ENCODE measurements at places on chromosomes 6 and 20.

- no peak for DNase-seq
Measured at GRCh38 chr6:134381959-134382358, 64.0 kb upstream of the SGK1 start.

DNA sequence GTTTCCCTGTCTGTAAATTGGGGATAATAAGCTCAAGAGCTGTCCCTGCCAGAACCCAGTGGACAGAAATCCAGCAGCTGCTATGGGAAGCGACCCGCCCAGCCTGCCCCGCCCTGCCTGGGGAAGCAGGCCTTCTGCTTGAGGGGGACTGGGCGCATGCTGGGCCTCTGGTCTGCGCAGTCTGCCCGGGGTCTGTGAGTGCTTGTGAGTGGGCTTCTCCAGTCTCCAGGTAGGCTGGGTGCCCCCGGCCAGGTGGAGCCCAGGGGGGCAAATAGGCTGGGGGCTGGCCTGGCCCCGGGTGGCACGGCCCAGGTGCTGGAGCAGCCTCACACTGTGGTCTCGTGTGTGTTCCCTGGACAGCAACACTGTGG, 648 bp upstream of the RBBP8NL start:
- no peak for DNase-seq

GRCh38 chr6:39820553-39820952, 28.4 kb downstream of the DAAM2 start:
- no peak for DNase-seq

DNA sequence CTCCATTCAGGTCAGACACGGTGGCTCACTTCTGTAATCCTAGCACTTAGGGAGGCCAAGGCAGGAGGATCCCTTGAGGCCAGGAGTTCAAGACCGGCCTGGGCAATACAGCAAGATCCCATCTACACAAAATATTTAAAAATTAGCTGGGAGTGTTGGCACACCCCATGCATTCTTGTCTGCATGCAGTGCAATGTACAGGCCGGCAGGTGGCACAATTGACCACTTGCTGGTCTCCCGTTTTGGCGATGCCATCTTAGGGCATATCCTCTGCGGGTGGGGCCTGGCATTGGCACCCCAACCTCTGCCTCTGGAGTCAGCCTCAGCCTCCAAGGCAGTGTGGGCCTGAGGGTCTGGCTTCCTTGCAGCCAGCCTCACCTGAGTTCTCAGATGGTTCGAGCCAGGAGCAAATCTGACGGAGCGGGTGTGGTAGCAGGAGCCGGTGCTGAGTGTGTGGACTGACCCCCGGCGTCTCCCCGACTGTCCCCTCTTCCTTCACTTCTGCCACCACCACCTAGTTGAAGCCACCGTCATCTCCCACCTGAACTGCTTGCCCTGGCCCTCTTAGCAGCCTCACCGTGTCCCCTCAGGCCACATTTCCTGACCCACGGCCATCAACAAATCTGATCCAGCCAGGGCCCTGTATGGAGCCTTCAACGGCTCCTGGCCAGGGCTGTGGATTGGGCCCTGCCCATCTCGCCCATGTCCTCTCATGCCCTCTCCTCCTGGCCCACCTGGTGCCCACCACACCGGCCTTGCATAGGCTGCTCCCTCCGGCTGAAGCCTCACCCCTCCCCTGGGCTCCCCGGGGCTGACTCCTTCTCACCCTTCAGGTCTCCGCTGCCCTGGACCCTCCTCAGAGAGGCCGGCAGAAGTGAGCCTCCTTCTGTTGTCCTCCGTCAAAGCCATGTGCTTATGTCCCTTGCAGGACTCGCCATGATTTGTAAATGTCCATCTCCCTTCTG, 44.0 kb downstream of the EFCAB8 start:
- peak; percentile 63 for DNase-seq

DNA sequence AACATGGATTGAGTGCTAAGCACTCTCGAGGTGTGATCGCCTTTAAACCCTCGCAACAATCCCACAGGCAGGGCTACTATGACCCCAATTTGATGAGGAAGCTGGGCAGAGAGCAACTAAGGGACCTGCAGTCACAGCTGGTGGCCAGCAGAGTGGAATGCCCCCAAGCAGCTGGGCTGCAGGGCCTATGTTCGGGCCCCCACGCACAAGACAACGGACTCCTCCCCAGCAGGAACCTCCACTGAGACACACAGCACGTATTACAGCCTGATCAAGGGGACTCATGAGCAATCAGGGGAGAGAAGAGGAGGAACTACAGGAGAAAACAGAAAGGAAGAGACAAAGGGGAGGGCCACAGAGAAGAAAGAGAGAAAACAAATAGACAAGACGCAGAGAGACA, 21.7 kb downstream of the CST7 start:
- no peak for DNase-seq

- no peak for DNase-seq
Measured at GRCh38 chr6:14903176-14904038, 342.5 kb upstream of the JARID2 start.

DNA sequence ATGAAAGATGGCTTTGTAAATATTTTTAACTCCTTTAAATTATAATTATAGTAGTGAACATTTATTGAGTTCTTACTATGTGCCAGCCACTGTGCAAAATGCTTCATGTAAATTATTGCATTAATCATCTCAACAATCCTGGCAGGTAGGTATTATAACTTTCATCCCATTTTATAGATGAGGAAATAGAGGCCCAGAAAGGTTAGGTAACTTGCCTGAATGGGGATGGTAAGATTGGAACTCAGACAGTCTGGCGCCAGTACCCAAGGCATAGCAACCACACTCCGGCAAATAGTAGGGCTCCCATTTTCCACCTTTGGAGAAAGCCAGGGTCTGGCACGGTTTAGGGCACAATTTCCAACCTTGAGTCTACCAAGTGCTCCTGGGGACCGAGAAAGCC, 129.8 kb downstream of the VEGFA start:
- no peak for DNase-seq

DNA sequence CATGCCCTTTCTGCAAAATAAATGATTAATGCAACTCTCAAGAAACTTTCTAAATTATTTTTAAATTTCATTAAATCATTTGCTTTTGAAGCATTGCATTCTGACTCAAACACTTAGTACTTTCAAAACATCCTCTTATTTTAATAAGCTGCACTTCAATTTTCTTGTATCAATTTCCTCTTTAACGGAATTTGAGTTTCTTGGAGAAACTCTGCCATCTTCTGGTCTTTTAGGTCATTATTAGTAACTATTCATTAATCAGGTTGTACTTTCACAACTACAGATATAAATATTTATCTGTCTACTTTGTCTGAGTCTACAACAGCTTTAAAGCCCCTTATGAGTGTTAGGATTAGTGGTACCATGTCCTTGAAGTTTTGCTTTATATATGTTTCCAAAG, 30.2 kb downstream of the TMX4 start:
- no peak for DNase-seq

DNA sequence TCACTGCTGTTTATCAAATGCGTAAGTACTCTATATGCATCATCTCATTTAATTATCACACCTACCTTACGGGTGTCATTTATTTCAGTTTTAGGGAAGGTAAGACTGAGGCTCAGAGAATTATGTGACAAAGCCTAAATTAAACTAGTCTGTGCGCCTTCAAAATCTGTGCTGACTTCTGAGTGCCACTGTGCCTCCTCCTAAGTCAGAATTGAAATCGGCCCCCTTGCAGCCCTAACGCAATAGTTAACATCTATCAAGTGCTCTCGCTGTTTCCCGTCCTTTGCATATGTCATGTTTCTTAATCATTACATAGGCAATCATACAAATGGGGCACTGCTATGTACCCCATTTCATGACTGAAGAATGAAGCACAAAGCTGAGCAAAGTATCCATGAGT, 79.0 kb upstream of the PDE10A start:
- no peak for DNase-seq

GRCh38 chr20:44171775-44172571, 15.0 kb downstream of the JPH2 start:
- no peak for DNase-seq

GRCh38 chr6:166306378-166307081, 1.7 kb downstream of the PRR18 start:
- DNase-seq = no peak

DNA sequence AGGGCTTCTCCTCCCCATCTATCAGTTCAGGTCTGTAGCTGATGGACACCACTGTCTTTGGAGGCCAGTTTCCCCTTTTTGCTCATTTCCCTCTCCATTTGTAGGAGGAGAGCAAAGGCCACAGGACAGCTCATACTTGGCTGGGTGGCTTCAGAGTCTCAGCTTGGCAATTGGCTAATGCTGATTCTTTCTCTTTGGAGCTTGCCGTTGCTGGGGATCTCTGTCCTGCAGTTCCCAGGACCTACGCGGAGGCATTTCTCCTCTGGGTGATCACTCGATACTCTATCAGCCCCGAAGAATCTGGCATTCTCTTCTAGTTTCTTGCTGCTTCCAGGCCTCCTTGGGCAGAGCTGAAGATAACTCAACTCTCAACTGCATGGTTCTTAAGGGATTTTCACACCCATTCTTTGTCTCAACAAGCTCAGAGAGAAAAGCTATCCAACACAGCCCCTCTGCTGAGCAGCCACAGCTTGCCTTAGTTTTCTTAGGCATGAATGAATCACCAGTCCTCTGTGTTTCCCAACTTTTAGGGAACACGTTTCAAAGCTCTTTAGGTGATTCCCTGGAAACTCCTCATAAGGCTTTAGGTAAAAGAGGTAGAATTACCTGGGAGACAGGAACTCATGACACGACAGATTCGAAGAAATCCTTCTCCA, 19.2 kb upstream of the SSR1 start:
- no peak for DNase-seq

DNA sequence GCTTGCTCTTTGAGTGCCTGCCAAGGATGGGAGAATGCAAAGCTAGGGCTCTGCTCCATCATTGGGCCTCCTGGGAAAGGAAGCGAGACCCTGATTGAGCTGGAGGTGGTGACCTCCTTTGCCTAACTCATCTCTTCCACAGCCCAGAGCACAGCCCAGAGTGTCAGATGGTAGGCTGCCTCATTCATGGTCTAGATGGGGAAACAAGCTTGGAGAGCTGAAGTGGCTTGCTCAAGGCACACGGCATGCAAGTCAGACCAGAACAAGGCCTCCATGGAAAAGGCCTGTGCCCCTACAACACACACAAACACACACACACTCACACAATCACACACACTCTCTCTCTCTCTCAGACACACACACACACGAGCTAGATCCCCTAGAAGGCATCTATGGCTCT, 17.5 kb downstream of the TGM3 start:
- no peak for DNase-seq

- no peak for DNase-seq
Measured at GRCh38 chr6:34350137-34350933, 42.1 kb downstream of the NUDT3 start.

DNA sequence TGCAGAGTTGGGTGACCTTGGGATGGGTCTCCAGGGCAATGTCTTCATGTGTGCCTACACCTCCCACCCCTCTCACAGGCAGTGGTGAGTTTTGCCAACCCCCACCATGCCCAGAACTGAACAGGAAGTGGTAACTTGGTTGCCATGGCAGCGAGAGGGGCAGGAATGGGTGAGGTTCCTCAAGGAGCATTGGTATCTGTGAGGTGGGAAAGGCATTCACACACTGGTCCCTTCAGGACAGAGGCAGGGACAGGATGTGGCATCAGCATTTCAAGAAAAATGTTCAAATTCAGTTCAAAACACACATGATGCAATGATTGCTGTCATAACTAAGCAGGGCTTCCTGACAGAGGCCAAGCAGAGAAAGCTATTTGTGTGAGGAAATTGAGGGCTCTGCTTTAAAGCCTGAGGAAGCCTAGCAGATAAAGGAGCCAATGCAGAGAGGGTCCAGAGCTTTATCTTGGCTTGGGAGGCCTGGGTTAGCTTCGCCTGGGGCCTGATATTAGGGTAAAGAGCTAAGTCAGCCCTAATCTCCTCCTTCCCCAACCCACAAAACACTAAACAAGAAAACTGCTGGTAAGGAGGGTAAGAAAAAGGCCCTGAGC, 551 bp downstream of the TREML2 start:
- no peak for DNase-seq

GRCh38 chr6:35962779-35963560, 42.1 kb upstream of the SRPK1 start:
- no peak for DNase-seq

GRCh38 chr6:43107344-43108062, 31.4 kb downstream of the PTK7 start:
- DNase-seq = no peak

DNA sequence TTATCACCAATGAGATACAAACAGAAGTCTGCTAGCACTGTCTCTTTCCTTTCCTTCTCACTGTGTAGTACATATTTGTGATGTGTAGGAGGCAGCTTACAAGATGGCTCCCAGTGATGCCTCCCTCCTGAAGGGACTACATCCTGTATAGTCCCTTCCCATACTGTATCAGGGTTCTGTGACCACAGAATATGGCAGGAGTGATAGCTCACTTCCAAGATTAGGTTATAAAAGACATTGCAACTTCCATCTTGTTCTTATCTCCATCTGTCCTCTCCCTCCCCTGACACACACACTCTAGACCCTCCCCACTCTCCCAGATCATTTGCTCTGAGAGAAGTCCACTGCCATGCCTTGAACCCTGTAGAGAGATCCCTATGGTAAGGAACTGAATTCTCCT, 38.0 kb downstream of the SESN1 start:
- no peak for DNase-seq

DNA sequence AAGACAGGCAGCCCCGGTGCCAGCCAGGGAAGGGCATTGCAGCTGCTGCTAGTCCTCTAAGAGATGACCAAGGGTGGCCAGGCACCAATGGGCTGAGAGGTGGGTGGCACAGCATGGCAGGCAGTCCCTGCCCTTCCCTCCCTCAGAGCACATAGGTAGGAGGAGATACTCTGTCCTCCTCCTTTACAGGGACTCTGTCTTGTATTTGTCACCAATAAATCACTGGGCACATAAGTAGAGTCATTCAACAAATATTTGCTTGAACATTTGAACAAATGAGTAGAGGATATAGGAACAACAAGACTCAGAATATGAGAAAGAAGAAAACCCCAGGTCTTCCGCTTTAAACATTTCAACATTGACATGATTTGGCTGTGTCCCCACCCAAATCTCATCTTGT, 69.4 kb upstream of the CLDN20 start:
- no peak for DNase-seq

GRCh38 chr20:47244451-47244850, 112.0 kb downstream of the ZMYND8 start:
- DNase-seq = no peak

All from neural crest cell (in vitro differentiated cells).